ENCODE measurements at places on chromosomes 11 and 22.

DNA sequence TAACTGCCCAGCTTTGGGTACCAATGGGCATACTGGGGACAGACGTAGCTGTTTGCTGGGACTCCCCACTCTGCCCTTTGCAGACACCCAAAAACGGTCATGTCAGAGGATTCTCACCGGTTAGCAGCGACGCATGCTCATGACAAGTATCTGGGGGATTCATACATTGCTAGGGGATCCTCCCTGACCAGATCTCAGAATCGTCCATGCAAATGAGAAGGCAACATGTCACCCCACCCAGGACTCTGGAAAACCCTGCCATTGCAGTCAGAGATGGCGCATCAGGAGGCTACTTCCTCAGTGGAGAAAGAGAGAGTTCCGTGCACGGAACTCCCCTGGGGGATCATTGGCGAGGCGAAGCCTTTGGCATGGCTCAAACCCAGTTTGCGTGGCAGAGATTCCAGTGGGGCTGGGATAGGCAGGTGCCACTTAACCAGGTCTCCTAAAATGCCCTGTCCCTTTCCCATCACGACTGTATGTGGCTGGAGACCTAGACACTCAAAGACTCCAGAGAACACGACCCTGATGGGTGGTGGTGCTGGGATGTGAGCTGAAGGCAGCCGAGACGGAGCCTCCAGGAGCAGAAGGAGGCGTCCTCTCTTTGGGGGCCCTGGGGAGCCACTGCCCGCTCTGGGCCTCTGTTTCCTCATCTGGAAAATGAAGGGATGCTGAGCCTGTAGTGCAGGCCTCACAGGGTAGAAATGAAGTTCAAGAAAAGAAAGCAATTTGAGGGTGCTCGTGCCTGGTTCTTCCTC lies 4.9 kb downstream of the RGL4 start:
- no peak for DNase-seq

GRCh38 chr22:26828311-26828710 lies 170.9 kb downstream of the MIAT start:
- no peak for DNase-seq

DNA sequence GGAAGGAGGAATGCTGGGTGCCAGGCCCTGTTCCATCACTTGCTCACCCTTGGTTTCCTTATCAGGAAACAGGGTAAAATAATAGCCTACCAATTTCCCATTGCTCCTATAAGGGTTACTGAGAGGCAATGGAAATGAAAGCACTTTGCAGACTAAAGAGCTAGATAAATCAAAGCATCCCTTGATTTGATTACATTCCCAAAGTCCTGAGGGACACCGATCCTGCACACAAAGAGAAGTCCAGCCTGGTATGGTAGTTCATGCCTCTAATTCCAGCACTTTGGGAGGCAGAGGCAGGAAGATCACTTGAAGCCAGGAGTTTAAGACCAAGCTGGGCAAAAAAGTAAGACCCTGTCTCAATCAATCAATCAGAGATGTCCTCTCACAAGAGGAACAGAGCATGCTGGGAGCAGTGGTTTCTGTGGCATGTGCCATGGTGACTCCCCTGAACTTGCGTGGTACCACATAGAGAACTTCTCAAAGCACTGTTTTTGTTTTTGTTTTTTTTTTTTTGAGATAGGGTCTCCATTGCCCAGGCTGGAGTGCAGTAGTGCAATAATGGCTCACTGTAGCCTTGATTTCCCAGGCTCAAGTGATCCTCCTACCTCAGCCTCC lies 10.7 kb downstream of the TBC1D10A start:
- DNase-seq = no peak

- DNase-seq = peak; percentile 44
Observed at GRCh38 chr11:118401880-118402590, 629 bp downstream of the ATP5MG start.

DNA sequence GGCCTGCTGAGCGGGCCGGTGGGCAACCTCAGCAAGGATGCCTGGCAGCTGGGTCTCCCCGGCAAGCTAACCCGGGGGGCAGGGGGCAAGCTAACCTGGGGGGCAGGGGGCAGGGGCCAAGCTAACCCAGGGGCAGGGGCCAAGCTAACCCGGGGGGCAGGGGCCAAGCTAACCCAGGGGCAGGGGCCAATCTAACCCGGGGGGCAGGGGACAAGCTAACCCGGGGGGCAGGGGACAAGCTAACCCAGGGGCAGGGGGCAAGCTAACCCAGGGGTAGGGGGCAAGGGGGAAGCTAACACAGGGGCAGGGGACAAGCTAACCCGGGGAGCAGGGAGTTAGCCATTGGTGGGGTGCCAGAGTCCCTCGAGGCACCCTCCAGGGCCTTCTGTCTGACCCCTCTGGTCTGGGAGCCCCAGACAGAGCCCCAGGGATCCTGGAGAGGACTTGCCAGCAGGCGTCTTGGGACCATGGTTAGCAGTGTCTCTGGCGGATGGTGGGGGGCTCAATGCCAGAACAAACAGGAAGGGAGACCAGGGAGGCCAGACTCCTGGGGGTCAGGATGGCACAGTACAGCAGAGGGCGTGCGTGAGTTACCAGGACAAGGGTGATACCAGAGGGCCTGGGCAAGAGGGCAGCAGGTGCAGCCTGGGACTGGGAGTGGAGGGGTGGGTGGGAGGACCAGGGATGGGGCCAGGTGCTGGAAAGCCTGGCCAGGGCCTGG lies 16.1 kb downstream of the IGF2 start:
- no peak for DNase-seq

GRCh38 chr22:19815093-19815822 lies 39.4 kb downstream of the GNB1L start:
- DNase-seq = no peak

GRCh38 chr11:34254011-34254410 lies 103.8 kb downstream of the ABTB2 start:
- DNase-seq = no peak

- no peak for DNase-seq
Observed at GRCh38 chr11:108895579-108896480, 231.0 kb downstream of the DDX10 start.

GRCh38 chr11:85602526-85603213 lies 24.5 kb downstream of the DLG2 start:
- DNase-seq = no peak

- no peak for DNase-seq
Observed at GRCh38 chr11:7490535-7490934, 5.2 kb downstream of the OLFML1 start.

- DNase-seq = peak; percentile 94
Observed at GRCh38 chr11:34266090-34266912, 91.5 kb downstream of the ABTB2 start.

- DNase-seq = no peak
Observed at GRCh38 chr11:2186669-2187279, 15.2 kb upstream of the TH start.
